ENCODE measurements at places on chromosomes 2 and 18.
A peak's percentile ranks its signal among the peaks of the same experiment; 100 is the strongest.

GRCh38 chr2:67164771-67165522 is 232.2 kb upstream of the ETAA1 start:
- peak; percentile 18 for DNase-seq

GRCh38 chr2:43438858-43439655 is 156.8 kb downstream of the THADA start:
- no peak for DNase-seq

DNA sequence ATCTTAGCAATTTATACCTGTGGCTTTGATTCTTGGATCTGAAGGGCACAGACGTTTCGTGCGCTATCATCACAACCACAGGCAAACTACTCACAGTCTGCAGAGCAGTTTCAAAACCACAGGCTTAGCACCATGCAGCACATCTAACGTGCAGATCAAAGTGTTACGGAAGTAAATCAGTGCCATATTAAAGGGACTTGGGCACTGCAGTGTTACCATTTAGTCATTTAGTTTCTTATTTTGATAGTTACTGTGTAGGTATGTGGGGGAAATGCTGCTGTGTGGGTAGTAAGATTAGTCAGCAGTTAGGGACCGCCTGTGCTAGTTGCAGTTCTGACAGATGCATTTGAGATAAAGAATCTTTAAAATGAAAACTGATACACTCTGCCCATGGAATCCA is 384.0 kb downstream of the NBAS start:
- DNase-seq = no peak

- no peak for DNase-seq
These were observed 687.8 kb downstream of the SLC4A3 start for GRCh38 chr2:220315098-220315823.

GRCh38 chr2:220276741-220277444 is 649.5 kb downstream of the SLC4A3 start:
- DNase-seq = no peak

GRCh38 chr18:11989966-11990380 is 8.7 kb downstream of the IMPA2 start:
- DNase-seq = no peak

- no peak for DNase-seq
These were observed 133.0 kb downstream of the WDSUB1 start for GRCh38 chr2:159153463-159153862.

DNA sequence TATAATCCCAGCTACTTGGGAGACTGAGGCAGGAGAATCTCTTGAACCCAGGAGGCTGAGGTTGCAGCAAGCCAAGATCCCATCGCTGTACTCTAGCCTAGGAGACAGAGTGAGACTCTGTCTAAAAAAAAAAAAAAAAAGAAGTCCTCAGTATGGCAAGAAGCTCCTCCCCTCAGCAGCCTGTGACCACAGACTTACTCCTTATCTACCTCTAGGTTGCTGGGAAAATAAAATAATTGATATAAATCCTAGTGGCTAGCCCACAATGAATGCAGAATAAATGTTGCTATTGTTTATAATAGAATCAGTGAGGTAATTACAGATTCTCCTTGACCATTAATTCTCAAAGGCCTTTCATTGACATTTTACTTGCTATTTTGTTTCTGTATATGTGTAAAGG is 70.6 kb downstream of the IRS1 start:
- no peak for DNase-seq

DNA sequence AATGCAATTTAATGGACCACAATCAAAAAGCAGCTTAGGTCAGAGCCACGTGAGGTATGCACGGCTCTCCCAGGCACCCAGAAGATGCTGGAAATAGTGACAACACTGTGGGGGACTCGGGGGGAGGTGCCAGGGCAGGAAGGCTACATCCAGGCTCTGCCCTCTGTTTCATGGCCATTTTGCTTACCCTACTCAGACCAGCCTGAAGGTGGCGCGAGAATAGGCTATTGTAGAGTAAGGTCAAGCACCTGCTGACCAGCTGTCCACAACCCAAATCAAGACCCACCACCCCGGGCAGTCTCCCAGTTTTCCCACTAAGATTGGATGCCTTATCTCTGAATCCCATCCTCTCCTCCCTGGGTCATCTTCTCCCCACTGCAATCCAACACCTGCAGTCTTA is 115.7 kb downstream of the VIT start:
- no peak for DNase-seq

GRCh38 chr18:58781627-58782194 is 83.0 kb upstream of the ZNF532 start:
- DNase-seq = peak; percentile 81

- DNase-seq = no peak
These were observed 2.1 kb downstream of the KLHL14 start for GRCh38 chr18:32770666-32771168.

DNA sequence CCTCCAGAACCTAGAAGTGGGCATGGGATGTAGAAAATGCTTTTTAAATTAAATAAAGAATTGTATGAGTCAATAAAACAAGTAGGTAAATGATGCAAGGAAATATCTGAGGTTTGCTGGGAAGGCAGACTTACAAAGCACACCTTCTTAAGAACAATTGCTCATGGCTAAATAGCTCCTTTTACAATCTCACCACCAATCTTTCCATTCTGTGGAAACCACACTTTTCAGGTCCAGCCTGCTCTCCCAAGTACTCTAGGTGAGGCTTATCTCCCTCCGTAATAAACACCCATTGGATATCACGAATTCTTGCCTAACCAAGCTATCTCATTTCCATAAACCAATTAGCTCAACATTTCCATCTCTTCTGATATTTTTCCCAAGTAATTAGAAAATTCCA is 91.5 kb upstream of the SLC8A1 start:
- DNase-seq = no peak

GRCh38 chr2:169328785-169329184 is 33.5 kb downstream of the LRP2 start:
- DNase-seq = no peak

GRCh38 chr2:204024503-204024902 is 87.9 kb downstream of the ICOS start:
- no peak for DNase-seq

Measured in NCI-H748 treated with DMSO at 0.1 percent for 48 hours (cell line).